Esophagus mucosa (tissue), 1 donor: ENCODE measurements at places on chromosomes 2 and 18. TPM values are rescaled to one million over a fixed set of nuclear protein-coding genes. Genes with fewer than 3 reads are reported as not detected.

The PJVK gene
- total RNA-seq: 1.4 TPM

The SLC14A1 gene
- total RNA-seq: 0.52 TPM

The DPYSL5 gene
- total RNA-seq: not detected

The DUSP2 gene
- total RNA-seq: 1.8 TPM

The LIMS4 gene
- total RNA-seq: 0.20 TPM

The KRTCAP3 gene
- 26.0 TPM for total RNA-seq

The STAT4 gene
- 0.88 TPM for total RNA-seq

The KHK gene
- total RNA-seq: 3.5 TPM

The ANKRD30B gene
- not detected for total RNA-seq

The TUBA4B gene
- not detected for total RNA-seq

The CPLX4 gene
- total RNA-seq: not detected

The POTEJ gene
- not detected for total RNA-seq

The CFC1 gene
- total RNA-seq: not detected

The SERPINB7 gene
- total RNA-seq: 1.4 TPM

The DIPK1C gene
- total RNA-seq: not detected

The PLGLB1 gene
- total RNA-seq: 0.64 TPM

The SP3 gene
- 51.1 TPM for total RNA-seq

The BUB1 gene
- total RNA-seq: 15.9 TPM

The CYS1 gene
- 0.52 TPM for total RNA-seq

The ZSWIM2 gene
- total RNA-seq: not detected

The PLGLB2 gene
- total RNA-seq: 0.20 TPM

The BBS5 gene
- 3.5 TPM for total RNA-seq
